T1000 (cell line): ENCODE measurements at places on chromosomes 2 and 18.

DNA sequence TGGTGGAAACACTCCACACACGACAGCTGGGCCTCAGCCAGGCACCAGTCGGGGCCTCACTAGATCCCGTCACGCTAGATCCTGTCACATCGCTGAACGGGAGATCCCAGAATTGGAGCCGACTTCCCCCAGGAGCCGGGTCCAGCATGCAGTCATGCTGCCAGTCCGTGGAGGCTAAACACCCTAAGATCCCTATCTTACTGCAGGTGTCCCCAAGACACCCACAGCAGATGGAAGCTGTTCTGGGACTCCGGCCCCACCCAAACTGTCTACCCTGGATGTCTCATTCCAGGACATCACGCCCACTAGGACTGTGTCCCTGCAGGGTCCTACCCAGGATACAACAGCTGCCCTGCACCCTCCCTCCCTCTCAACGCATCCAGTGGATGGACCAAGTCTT lies 23.4 kb downstream of the ZNF516 start:
- DNase-seq: no peak

DNA sequence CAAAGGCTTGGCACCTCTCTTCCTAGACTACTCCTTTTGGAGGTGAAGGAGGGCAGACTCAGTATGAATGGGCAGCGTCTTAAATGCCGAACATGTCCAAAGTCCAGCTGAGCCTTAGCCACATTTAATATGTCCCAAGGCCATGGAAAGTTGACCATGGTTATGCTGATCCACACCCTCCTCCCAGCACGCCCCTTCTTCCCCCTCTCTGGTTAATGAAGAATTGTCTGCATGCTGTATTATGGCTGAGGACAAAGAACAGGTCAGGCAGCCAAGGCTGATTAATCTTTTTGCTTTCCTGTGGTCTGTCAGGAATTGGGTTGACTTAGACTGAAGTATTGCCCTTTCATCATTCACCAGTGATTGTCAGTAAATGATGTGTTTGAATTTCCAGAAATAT lies 5.8 kb upstream of the MYOM1 start:
- DNase-seq: no peak

DNA sequence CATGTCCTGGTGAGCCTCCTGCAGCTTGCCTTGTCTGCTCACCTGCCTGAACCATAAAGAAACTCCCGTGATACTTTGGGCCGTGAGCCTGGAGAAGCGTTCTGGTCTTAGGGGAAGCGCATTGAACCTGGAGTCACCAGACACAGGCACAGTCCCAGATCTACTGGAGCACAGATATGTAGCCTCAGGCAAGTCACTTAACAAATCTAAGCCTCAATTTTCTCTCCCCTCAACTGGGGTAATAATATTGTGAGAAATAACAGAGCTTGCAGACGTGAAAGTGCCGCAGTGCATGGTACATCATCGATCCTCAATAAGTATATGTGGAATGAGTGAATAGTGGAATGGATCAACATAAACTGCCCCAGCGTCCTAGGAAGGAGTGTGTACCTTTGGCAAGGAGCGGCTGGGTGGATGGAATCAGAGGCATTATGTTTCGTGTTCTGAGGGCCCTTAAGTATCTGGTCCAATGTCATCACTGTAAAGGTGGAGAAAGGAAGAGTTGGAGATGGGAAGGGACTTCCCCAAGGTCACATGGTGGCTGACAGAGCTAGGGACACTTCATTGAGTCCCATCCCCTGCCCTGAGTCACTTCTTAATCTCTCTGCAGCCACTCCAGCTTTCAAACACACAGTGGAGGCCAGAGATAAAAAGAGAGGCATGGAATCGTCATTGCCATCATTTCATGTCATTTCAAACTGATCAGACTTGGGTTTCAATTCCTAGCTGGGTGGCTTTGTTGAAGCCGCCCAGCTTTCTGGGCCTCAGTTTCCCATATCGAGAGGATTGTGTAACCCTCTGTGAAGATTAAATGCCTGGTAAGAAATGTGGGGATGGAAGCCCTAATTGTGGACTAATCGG lies 172.4 kb downstream of the DDX1 start:
- DNase-seq: no peak

DNA sequence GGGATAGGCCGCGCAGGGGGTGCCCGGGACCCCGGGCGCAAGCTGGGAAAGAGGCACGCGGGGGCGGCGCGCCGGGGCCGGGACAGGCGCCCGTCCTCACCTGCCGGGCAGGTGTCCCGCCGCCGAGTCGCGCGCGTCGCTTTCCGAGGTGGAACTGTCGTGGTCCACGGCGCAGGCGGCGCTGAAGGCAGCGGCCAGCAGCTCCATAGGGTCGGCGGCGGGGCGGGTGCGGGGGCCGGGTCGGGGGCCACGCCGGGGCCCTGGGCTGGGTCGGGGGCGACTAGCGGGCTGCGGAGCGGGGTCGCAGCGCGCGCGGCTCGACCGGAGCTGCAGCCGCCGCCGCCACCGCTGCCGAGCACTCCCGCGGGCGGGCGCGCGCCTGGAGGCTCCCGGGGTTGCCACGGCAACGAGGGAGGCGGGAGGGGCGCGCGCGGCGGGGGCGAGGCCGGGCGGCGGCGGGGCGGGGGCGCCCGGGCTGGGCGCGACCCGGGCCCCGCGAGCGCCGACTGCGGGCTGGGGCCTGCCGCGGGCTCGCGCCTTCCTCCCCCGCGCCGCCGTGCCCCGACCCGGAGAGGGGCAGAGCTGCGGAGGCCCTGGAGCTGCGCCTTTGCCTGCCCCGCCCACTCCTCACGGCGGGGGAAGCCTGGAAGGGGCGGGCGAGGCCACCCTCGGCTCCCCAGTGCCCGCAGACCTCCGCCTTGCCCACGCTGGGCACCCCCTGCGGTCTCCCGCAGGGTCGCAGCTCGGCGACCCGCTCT lies 57.9 kb downstream of the SNORC start:
- no peak for DNase-seq

DNA sequence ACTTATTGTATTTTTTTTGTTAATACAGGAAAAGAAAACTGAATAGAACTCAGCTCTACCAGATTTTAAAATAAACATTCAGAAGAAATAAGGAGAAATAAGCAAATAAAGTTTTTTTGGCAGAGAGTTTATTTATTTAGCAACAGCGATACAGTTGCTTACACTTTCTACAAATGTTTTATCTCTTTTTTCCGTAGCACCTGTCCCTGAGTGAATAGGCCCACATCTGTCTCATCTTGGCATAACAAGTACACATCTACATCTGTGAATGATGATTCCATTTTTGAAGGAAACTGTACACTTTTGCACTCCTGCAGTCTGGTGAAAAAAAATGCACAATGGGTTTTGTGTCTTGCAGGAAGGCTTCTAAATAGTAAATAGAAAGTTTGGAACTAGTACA lies 783.6 kb upstream of the ZEB2 start:
- no peak for DNase-seq

DNA sequence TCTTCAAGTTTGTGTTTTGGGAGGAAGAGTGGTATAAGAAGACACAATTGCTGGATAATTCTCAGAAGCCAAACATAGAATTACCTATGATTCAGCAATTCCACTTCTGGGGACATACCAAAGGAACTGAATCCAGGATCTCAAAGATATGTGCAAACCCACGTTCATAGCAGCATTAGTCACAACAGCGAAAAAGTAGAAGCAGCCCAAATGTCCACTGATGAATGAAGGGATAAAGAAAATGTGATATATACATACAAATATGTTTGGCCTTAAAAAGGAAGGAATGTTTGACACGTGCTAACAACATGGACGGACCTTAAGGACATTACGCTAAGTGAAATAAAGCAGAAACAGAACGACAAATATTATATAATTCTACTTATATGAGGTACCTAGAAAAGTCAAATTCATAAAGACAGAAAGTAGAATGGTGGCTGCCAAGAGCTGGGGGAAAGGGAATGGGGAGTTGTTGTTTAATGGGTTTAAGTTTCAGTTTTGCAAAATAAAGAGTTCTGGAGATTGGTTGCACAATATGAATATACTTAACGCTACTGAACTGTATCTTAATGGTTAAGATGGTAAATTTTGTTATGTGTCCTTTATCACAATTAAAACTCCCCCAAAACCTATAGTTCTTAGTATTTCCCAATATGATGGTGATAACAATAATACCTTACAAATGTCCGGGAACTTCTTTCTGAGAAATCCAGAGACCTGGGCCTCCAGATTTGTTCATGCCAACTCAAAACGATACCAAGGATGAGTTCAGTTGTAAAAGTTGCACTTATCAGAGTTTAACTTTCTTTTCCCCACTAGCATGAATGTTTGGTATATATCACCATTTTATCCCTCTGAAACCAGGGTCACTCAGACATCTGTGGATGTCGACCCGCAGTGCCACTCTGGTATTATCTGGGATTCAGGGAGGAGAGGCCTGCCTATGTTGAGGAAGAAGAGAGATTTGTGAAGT lies 33.7 kb upstream of the WIPF1 start:
- DNase-seq: no peak

DNA sequence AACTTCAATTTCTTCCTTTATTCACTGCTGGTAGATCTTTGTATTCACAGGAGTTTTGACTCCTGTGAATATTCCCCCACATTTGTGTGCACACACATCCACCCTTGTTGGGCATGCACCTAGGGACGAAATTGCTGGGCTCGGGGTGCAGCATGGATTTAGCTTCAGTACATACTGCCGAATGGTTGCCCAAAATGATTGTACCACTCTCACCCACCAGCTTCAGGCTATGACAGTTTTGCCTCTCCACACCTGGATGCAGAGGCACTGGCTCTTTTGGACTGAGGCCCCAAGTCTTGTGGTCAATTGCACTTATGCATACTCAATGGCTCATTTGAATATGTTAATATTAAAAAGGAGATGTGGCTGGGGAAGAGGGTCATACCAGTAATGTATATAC lies 65.1 kb upstream of the ODC1 start:
- no peak for DNase-seq

- DNase-seq: peak; percentile 41
Observed at GRCh38 chr2:164514491-164514890, 106.8 kb downstream of the GRB14 start.

GRCh38 chr2:15851076-15851693 lies 89.2 kb upstream of the MYCN start:
- DNase-seq: no peak

- no peak for DNase-seq
Observed at GRCh38 chr2:145551686-145552085, 1031.8 kb upstream of the ZEB2 start.

GRCh38 chr2:69436596-69436937 lies 668 bp downstream of the NFU1 start:
- no peak for DNase-seq

- no peak for DNase-seq
Observed at GRCh38 chr2:1995081-1995480, 250.8 kb upstream of the PXDN start.

- DNase-seq: no peak
Observed at GRCh38 chr2:121897335-121897970, 142.0 kb downstream of the TSN start.

GRCh38 chr18:12308386-12309100 lies 502 bp downstream of the TUBB6 start:
- DNase-seq: peak; percentile 70

DNA sequence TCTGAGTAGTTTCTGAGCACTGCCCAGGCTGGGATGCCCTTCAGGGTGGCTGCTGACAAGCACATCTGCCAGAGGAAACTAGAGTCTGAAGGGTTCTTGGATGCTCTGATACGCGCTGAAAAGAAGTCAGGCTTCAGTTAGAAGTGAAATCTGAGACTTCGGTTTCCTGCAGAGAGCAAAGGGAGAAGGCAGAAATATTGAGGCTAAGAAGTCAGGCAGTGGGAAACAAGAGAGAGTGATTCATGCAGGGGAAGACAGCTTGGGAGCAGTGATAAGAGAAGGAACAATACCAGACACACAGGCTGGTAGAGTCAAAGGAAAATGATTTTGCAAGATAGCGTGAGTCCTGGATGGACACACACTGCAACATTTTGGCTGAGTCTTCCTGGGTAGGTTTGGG lies 51.0 kb upstream of the BOD1L2 start:
- DNase-seq: no peak

- no peak for DNase-seq
Observed at GRCh38 chr2:121066526-121066925, 218.5 kb downstream of the TFCP2L1 start.

DNA sequence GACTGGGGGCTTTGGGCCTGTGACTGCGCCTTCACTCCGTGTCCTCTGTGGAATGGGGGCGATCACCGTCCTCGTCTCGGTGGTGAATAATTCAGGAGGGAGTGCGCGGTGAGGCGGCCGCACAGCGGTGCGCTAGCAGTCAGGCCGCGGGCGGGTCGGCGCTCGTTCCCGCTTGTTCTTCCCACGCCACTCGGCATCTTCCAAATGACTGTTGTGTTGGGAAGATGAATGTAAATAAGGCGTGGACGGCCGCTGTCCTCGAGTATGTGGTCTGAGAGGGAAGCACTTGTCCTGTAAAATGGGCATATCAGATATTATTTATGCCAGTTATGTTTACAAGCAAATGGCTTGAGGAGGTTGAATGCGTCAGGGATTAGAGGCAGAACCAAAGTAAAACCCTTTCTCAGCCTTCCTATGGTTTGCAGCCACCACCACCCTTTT lies 608 bp upstream of the VPS4B start:
- no peak for DNase-seq

DNA sequence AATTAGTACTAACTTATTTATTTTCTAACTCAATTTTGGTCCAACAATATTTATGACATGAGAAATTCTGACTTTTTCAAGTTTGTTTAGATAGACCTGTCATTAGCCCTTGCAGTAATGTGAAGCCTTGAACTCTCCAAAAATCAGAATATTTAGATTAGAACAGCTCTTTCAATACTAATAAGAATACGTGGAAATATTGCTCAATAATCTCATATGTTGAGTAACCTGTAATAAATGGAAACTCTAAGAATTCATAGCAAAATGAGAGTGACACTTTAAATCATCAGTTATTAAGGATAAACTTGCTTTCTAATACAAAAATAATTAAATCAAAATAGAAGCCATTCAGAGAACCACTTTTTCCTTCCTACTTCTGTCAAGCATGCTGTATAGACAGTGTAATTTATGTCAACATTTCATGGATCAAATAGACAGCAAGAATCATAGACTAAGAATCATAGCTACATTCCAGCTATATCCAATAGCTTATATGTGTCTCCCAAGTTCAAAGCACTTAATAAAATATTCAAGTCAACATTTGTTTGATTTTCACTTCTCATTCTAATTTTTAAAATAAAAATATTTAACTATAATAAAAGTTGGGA lies 710.3 kb upstream of the SOX11 start:
- DNase-seq: no peak

GRCh38 chr2:228559774-228560415 lies 378.4 kb upstream of the SPHKAP start:
- no peak for DNase-seq

DNA sequence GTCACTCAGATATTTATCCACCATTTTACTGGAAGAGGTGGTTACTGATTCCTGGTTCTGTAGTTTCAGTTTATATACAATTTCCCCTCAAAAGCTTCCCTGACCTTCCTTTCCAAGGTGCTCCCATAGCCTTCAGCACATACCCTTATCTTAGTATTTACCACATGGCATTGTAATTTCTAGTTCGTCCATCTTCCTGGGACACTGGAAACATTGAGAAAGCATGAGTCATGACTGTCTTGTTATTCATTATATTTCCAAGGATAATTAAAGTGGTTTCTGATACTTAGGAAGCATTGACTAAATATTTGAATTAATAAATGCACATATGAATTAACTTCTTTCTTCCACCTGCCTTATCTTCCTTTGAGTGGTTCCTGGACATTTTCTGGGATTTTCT lies 203.8 kb downstream of the ETAA1 start:
- DNase-seq: no peak
